Stimulated activated CD8-positive, alpha-beta memory T cell treated with anti-CD3 and anti-CD28 coated beads, Interleukin-12 subunit alpha, Interleukin-12 subunit beta, amount 100 ng/mL, for 4 hours (primary cell): ENCODE measurements at places on chromosomes 6 and 20.

- no peak for DNase-seq
Observed at GRCh38 chr6:151807513-151808370, at the start of gene ESR1. TSS of gene ESR1 (plus strand) at chr6:151807682. CDS start at chr6:151807913, 231 bp downstream.

- no peak for DNase-seq
Observed at GRCh38 chr6:111219785-111220184, 132.5 kb downstream of the SLC16A10 start.

DNA sequence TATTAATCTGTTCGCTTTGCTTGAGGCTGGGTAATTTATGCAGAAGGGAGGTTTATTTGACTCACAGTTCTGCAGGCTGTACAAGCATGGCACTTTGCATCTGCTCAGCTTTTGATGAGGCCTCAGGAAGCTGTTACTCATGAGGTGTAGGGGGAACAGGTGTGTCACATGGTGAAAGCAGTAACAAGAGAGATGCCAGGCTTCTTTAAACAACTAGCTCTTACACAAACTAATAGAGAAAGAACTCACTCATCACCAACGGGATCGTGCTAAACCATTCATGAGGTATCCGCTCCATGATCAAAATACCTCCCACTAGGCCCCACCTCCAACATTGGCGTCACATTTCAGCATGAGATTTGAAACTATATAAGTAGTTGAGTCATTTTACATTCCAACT, 34.4 kb upstream of the GCLC start:
- DNase-seq, result no peak

DNA sequence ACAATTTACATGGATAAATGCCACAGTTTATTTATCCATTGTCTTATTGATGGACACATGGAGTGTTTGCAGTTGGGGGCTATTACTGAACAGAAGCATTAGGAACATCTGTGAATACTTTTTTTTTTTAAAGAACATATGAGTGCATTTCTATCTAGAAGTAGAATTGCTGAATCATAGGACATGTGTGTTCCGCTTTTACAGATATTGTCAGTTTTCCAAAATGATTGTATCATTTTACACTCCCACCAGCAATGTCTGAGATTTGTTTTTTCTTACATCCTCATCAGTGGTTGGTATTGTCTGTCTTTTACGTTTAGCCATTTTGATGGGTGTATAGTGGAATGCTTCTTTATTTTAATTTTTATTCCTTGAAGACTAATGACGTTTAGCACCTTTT, 42.0 kb upstream of the ASIP start:
- DNase-seq, result no peak

DNA sequence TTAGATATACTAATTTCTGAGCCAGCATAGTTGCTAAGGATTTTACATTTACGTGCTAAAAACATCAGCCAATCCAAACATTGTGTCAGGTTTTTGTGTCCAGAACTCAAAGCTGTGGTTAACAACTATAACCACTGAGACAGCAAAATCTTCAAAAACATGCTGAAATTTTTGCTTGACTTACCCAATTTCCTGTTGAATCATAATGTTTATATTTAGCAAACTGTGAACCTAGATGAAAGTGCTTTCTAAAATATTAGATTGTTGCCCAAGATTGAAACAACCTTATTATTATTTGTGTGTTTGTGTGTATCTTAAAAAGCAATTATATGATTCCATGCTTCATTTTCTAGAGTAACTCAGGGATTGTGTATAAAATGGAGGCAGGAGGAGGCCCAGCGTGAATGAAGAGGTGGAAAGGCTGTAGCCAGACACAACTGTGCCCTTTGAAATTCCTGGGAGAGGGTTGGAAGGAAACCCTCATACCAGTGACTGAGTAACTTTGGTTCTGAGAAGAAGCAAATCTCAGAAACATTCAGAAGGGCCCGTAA, 48.0 kb downstream of the ARMC2 start:
- DNase-seq, result no peak

- no peak for DNase-seq
Observed at GRCh38 chr6:101403216-101403945, 9.9 kb downstream of the GRIK2 start.
